ENCODE measurements at places on chromosomes 12 and 14. TPM values are rescaled to one million over a fixed set of nuclear protein-coding genes. Genes with fewer than 3 reads are reported as not detected.

The MGP gene
- 45.0 TPM for total RNA-seq

The PRB2 gene
- total RNA-seq: not detected

The FOXN4 gene
- total RNA-seq: not detected

The CLEC2D gene
- 5.4 TPM for total RNA-seq

The B3GNT4 gene
- not detected for total RNA-seq

The OTOGL gene
- total RNA-seq: under 0.01 TPM

The SLC6A12 gene
- not detected for total RNA-seq

The TPH2 gene
- total RNA-seq: under 0.01 TPM

The TAS2R46 gene
- 2.6 TPM for total RNA-seq

The SIRT4 gene
- total RNA-seq: 2.4 TPM

The HOXC13 gene
- not detected for total RNA-seq

The IGF1 gene
- 0.25 TPM for total RNA-seq

The OR4K5 gene
- total RNA-seq: not detected

The SRRM4 gene
- total RNA-seq: under 0.01 TPM

The AQP6 gene
- 0.12 TPM for total RNA-seq

The RDH12 gene
- under 0.01 TPM for total RNA-seq

The ZNF605 gene
- 13.9 TPM for total RNA-seq

The HOXC12 gene
- not detected for total RNA-seq

The GPR135 gene
- 3.0 TPM for total RNA-seq

The RAD51B gene
- 21.1 TPM for total RNA-seq

The SLC4A8 gene
- total RNA-seq: 7.2 TPM

The SELPLG gene
- 1.00 TPM for total RNA-seq

The CLEC4D gene
- not detected for total RNA-seq

The MYRFL gene
- total RNA-seq: not detected

The TEX22 gene
- total RNA-seq: 0.11 TPM

The BEGAIN gene
- total RNA-seq: 1.9 TPM

The RNASE3 gene
- total RNA-seq: not detected

The STXBP6 gene
- total RNA-seq: 7.1 TPM

The TAS2R30 gene
- 9.1 TPM for total RNA-seq

The CCDC60 gene
- not detected for total RNA-seq

The RFX4 gene
- not detected for total RNA-seq

The CAPZA3 gene
- not detected for total RNA-seq

The ASPG gene
- total RNA-seq: not detected

The ALDH1L2 gene
- total RNA-seq: 62.8 TPM

The SLC35F4 gene
- total RNA-seq: 0.12 TPM

The KIF5A gene
- total RNA-seq: 0.50 TPM
